ENCODE measurements at places on chromosomes 3 and 15. TPM values are rescaled to one million over a fixed set of nuclear protein-coding genes. Genes with fewer than 3 reads are reported as not detected.

DNA sequence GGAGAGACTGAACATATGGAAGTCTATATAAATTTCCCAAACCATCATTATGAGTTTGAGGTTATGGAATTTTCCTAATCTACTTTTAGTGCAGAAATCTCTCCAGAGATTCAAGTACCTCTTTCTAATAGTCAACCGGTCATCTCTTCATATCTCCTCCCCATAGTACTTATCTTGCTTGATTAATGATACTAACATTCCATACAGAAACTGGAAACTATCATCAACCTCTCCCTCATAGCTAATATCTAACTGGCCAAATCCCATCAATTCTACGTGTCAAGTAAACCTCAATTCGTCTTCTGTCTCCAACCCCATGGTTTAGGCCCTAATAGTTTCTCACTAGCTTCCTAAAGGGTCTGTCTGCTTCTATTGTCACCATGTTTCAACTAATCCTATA, 44.4 kb upstream of the VGLL3 start:
- no peak for DNase-seq

DNA sequence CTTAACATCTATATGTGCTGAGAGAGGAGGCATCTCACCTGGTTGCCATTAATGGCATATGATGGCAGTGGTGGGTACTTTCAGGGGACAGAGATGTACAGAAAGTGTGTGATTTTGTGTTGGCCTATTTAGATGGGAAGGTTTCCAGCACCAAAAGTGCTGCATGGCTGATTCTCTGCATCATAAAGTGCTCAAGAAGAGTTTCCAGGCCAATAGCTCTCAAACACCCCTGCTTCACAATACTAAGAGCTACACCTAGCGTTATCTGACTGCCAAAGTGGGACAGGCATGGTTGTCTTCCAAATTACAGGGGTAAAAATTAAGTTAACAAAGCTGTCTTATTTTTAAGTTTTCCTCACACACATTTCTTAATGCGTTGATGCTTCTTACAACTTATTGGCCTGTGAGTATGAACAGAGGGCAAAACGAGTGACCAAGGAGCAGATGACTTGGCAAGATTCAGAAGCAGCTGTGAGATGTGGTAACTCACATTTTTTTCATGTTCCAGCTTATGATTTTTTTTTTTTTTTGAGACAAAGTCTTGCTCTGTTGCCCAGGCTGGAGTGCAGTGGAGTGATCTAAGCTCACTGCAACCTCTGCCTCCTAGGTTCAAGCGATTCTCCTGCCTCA, 41.4 kb upstream of the VEPH1 start:
- no peak for DNase-seq

Gene LRRC31
- total RNA-seq = not detected

Gene SPTBN5
- total RNA-seq = 3.9 TPM

Gene TLR9
- not detected for total RNA-seq

Gene KBTBD13
- total RNA-seq = not detected

Data from HT1080 (cell line).